ENCODE measurements at places on chromosomes 4 and X.

DNA sequence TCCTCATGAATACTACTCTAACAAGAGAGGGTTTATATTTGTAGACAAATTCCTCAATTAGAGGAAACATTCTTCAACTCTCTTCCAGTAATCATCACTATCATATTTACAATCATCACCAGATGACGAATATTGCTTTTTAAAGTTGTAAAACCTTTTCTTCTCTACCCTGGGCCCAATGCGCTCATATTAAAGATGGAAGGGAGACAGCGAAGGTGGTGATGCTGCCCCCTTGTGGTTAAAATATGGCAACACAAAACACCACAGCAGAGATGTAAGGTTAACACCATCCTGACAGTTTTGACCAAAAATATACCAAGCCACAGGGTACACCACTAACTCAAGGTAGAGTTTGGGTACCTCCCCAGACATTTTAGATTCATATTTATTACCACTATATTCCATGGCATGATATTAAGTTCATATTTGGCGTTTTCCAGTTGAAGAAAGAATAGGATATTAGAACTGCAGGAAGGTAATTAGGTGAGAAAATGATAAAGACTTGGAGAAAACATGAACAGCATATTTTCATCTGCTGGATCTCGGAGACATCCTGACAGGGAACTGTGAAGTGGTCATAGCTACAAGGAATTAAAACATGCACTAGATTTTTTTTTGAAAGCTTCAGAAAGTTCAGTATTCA, 72.8 kb downstream of the SLC9A7 start:
- no peak for DNase-seq

DNA sequence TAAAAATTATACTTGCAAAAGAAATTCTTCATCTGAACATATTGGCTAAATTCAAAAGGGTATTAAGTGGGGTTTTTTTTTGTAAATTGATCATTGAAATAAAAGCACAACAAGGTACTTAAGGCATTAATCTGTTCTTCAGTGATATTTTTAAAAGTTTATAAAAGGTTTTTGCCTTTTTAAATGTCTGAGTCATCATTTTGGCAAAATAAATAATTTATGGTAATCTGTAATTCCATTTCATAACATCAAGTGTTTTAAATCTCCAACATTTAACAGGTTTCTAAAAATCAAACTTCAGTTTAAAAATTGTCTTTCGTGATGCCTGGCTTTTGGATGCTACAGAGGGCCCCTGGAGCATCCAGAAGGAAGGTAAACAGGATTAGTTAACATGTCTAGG, 27.4 kb downstream of the NLRP2B start:
- DNase-seq, result no peak

DNA sequence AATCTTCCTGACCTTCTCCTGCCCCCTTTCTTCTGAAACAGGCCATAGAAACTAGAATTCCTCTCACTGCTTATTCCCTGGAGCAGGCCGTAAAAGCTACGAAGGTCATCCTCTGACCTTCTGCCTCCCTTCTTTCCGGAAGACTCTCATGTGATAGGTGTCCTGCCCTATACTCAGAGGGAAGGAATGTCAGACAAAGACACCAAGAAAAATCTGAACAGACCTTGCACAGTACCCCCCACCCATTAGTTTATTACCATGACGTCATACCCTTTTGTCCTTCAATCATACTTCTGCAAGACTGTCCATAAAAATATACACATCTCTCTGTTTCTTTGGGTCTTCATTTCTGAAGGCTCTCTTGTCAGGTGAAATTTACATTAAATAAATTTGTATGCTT, 1523.9 kb downstream of the RPA4 start:
- DNase-seq, result no peak

- DNase-seq, result no peak
These were observed 21.0 kb upstream of the UBA6 start for GRCh38 chr4:67721770-67722597.

- no peak for DNase-seq
These were observed 15.7 kb downstream of the STEEP1 start for GRCh38 chrX:119549327-119550016.

- DNase-seq, result no peak
These were observed 77.1 kb upstream of the UCP1 start for GRCh38 chr4:140645614-140646412.

DNA sequence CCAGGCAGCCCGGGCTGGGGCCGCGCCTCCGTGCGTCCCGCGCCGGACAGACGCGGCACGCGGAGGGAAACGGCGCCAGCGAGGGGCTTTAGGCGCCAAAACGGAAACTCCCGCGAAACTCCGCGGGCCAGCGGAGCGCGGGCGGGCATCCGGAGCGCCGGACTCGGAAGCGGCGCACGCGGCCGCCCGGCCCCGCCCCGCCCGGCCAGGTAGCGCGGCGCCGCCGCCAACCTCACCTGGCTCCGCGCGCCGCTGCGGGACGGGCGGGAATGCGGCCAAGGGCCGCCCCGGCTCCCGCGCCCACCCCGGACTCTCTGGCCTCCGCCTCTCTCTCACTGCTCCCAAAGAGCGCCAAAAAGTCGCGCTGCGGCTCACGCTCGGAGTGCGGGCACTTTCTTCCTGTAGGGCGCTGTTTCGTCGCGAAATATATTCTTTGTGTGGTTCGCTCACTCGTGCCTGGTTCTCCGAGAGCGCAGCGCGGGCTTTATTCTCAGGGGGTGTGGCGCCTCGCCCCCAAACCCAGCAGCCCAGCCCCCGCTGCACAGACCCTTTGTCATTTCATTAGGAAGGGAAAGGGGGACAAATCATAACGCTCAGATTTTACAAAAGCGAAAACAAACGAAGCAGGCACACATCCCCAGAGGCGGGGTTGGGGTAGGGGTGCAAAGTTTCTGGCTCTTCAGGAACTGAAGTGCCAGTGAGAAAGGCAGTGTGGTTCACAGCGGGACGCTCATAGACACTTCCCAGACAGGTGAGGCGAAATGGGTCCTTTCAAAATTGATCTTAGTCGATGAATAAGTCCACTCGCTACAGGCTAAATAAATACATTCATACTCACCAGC, 961 bp upstream of the MBNL3 start:
- DNase-seq, result peak; percentile 70

- no peak for DNase-seq
These were observed 35.4 kb downstream of the NAT8L start for GRCh38 chr4:2094545-2094944.

DNA sequence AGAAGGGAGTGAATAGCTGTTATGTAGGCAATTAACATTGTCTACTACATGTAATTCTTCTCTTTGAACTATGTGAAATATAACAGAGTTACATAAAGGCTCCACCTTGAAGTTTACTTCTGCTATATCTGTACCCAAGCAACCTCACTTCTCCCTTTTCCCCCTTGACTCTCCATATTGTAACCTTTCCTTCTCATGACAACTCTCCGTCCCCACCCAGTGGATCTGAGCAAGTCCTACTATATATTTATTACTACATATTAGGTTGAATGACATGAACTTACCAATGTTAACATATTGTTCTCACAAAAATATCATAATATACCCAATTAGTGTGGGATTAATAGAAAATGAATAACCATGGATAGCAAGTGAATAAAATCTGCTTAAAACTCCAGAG, 93.2 kb upstream of the ATP8A1 start:
- DNase-seq, result no peak

GRCh38 chr4:5470318-5471198, 237.8 kb downstream of the EVC2 start:
- peak; percentile 34 for DNase-seq

DNA sequence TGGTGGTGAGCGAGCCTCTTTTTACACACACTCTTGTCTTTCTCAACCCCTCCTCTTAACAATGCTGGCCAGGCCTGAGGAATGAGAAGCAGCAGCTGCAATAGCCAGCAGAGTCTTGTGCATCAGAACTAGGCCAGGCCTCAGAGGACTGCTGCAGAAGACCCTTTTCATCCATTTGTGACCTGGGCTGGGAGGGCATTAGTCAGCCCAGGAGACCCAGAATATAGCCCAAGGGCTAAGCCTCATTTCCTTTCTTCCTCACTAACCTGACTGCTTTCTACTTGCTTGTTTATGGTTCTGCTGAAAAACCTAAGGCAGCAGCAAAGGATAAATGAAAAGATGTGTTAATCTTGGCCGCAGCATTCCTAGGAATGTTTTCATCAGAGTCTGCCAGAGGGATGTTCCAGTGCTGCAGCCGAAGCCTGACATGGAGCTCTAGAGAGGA, 254.7 kb upstream of the AR start:
- DNase-seq, result no peak

- DNase-seq, result peak; percentile 91
These were observed at the start of gene WDFY3 for GRCh38 chr4:84966382-84967242. WDFY3 (minus strand) TSS chr4:84966690; CDS start chr4:84860591, 106,099 bp downstream.

DNA sequence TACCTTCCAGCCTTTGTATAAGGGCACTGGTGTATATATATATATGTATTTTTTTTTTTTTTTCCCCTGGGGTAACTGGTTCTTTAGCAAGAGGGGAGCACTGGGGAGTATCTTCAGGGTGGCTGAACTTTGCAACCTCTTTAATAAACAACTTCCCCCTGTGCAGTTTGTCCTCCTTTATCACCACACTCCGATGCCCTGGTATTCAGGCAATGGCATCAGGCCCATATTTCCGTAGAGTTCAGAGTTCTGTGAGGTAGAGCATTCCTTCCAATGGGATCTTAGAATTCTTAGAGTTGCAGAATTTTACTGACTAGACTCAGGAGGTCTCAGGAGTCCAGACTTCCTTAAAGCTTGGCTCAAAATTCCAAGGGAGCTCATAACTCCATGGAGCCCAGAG, 24.6 kb downstream of the NYX start:
- no peak for DNase-seq

- no peak for DNase-seq
These were observed 758 bp upstream of the NR3C2 start for GRCh38 chr4:148442832-148443511.

GRCh38 chr4:2809610-2810180, 16.8 kb downstream of the SH3BP2 start:
- DNase-seq, result no peak

- no peak for DNase-seq
These were observed 44.7 kb downstream of the DDX60 start for GRCh38 chr4:168273838-168274237.

GRCh38 chr4:179858221-179858620, 2385.0 kb upstream of the TENM3 start:
- DNase-seq, result no peak

DNA sequence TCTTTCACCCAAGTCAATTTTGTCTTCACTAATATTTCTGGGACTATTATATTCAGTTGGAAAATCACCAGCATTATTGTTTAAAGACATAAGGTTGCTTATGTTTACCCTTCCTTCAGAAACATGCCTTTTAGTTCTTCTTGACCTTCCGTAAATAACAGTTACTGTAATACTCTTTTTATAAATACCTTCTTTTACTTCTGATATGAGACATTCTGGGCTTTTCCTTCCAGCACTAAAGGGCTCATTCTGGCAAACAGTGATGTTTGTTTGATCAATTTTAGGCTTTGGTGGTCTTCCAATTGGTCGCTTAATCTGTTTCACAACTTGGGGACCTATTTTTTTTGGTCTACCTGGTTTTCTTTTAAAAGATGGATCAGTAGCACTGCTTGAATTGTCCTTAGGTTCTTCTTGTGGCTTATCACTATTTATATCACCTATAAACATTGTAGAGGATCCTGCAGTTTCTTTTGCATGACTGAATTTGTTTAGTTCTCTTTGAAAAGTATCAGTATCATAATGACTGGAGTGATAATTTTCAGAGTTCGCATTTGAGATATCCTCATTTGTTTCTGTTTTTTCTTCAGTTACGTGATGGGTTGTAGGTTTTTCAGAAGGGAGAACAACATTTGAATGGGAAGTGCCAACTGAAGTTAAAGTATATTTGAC, 64.8 kb downstream of the NCAPG start:
- DNase-seq, result no peak

DNA sequence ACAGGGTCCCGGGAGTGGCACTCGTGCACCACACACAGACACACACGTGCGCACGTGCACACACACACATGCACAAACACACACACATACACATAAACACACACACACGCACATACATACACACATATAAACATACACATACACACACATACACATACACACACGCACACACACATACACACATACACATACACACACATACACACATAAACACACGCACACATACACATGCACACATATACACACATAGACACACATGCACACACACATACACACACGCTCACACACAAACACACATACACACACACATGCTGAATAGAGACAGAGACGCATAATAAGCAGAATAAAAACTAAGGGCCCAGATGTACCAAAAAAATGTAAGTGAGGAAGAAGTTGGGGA, 332.2 kb upstream of the CXorf51B start:
- no peak for DNase-seq

GRCh38 chrX:2631743-2632532, 59.2 kb upstream of the CD99 start:
- DNase-seq, result no peak

DNA sequence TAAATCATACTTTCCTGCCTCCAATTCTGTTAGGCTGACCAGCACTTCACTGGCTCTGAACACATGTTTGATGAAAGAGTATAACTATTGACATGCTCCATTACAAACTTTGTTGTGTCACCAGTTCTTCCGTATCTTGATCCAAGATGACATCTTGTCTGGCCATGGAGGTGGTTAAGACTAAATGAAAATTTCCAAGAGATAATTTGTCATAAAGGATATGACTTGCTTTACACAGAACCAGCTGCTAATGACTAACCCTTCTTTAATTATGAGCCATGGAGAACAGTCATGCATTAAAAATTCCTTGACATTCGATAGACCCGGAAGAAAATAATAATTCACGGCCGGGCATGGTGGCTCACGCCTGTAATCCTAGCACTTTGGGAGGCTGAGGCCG, 17.7 kb upstream of the N4BP2 start:
- DNase-seq, result no peak

- peak; percentile 86 for DNase-seq
These were observed 169.0 kb upstream of the BCOR start for GRCh38 chrX:40266490-40267333.

DNA sequence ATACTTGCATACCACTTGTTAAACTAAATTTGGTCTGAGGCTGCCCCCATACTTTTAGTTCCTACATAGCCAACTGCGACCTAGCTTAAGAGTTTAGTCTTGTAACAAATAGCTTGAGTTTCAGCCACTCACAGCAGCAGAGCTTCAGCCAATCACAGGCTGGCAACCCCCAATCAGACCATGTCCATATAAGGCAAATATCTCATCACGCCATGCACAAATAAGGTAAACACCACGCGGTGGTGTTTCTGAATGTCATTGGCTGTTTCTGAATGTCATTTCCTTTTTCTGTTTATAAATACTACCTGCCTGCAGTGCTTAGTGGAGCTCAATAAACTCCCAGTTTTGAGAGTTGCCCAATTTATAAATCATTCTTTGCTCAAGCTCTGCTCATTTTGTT, 143.1 kb upstream of the MAD2L1 start:
- no peak for DNase-seq

GRCh38 chr4:111985426-111985825, 159.8 kb upstream of the FAM241A start:
- DNase-seq, result no peak

DNA sequence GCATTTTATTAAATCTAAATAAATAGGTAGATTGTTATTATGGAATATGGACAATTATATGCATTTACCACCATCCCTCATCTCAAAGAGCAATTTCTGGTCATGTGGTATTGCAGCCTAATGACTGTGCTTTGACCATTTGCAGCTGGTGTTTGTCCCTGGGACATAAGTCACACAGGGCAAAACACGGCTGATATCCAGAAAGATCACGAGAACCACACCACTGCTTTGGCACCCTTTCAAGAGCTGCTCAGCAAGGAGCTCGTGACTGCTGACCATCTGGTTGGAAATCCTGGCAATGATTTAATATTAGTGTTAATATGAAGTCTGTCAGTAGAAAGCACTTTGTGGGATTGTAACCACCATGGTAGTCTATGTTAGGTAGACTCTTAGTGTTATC, 545.0 kb downstream of the GBA3 start:
- DNase-seq, result no peak
